ENCODE measurements at places on chromosomes 7 and 10.

DNA sequence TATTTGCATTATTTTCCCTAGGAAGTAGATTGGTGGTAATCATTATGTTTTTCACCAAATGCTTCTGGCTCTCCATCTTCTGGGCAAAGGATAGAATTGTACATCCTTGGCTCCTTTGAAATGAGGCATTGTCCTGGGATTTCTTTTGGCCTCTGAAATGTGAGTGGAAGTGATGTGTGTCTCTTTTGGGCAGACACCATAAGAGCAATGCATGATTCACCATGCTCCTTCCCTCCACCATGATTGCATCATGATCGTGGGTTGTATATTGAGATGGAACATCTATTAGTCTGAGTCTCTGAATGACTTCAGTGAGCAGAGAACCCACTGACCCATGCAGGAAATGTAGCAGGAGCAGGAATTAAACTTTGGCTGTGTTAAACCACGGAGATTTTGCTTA, 49.2 kb downstream of the ADRA2A start:
- no peak for DNase-seq

- no peak for DNase-seq
Observed at GRCh38 chr10:129417870-129418269, 49.2 kb upstream of the MGMT start.

DNA sequence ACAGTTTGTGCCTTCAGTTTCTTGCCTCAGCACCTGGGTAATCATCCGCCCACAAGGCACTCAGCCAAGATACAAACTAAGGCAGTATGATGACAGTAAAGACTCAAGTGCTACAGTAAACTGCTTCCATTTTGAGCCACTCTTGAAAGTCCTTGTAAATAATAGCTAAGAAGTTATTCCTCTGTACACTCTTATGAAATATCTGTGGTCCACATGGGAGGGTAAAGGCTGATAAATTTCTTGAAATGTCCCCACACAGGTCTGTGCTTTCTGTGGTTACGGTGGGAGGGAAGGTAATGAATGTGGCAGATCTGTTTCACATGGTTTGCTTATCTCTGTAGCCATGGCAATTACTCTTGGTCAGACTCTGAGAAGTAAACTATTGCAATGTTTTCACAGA, 551.0 kb upstream of the ZWINT start:
- no peak for DNase-seq

- DNase-seq: no peak
Observed at GRCh38 chr10:128630787-128631252, 504.6 kb upstream of the MKI67 start.

- DNase-seq: no peak
Observed at GRCh38 chr7:21651697-21652096, 108.9 kb downstream of the DNAH11 start.

- DNase-seq: no peak
Observed at GRCh38 chr7:127988751-127989150, 42.5 kb downstream of the LRRC4 start.

- DNase-seq: no peak
Observed at GRCh38 chr7:74038194-74038961, 10.4 kb downstream of the ELN start.

Data from cortex of kidney (tissue), 1 donor.